Kidney epithelial cell (primary cell): ENCODE measurements at places on chromosomes 11 and 22. TPM values are rescaled to one million over a fixed set of nuclear protein-coding genes. Genes with fewer than 3 reads are reported as not detected.

Gene EWSR1
- 189 and 205 TPM in 2 replicates for total RNA-seq

DNA sequence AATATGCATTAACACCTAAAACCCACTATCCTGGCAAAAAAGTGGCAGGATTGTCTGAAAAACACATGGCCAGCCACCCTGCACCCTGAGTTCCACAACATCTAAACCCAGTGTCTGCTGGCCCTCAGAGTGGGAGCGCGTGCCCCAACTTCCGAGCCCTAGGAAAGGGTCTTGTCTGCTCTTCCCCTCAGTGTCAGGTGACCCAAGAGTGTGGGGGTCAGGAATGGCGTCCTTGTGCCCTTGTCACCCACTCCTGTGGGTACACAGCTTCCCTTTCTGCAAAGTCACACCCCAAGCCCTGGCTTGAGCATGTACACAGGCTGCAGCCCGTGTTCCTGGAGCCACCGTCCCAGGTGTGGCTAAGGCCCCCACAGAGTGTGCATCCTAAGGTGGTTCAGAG, 67.6 kb downstream of the CDKN1C start:
- DNase-seq = no peak

GRCh38 chr11:92204731-92205130, 19.9 kb upstream of the FAT3 start:
- no peak for DNase-seq

DNA sequence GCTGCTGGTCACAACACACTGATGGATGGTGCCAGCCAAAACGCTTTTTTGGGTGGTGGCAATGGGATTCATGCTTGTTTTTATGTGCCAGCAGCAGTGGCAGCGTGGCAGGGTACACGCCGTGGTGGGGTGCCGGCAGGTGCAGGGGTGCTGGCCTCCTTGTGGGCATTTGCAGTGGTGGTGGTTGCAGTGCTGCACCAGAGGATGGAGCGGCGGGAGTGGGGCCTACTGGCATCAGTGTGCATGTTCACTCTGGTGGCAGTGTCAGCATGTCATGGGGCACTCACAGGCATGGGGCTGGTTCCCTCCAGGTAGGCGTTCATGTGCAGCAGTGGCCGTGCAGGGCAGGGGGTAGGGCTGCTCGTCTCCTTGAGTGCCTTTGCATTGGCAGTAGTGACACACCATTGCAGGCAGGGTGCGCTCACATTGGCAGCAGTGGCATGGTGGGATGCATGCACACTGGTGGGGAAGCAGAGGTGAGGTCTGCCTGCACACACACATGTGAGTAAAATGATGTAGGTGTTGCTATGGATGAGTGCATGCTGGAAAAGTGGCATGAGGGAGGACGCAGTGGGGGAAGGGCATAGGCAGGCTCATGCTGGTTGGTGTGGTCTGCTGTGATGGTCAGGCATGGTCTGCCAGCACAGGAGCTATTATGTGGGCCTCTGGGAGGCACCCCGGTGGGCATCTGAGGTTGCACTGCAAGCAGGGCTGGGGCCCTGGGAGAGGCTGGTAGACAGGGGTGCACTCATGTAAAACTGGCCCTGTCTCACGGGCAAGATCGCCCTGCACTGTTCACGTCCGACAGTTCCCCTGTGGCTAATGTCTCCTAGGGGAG, 29.9 kb downstream of the CCDC15 start:
- DNase-seq = no peak

Gene ARHGAP8
- total RNA-seq = 22.6 and 22.9 TPM in 2 replicates

GRCh38 chr11:32115446-32115845, 24.6 kb downstream of the RCN1 start:
- no peak for DNase-seq

DNA sequence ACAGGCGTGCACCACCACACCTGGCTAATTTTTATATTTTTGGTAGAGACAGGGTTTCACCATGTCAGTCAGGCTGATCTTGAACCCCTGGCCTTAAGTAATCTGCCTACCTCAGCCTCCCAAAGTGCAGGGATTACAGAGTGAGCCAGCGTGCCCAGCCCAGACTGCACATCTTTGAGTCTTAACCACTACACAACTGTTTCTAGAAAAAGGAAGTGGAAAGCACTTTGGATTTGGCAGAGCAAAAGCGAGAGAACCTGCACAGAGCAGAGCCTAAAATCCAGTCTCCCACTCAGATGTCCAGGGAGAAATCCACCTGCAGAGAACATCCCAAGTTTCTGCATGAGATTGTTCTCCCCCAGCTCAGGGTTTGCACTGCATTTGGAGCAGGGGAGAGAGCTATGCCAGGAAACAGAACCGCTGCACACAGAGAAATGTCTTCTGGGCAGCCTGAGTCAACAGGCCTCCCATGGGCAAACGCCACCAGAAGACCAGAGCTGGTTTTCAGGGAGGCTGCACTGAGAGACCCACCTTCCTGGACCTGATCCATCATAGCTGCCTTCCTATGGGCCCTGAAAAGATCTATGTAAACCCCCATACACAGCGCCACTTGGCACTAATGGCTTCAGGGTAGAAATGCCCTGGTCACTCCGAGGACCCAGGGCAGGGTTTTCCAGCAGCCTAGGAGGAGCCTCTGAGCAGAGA, 54.0 kb downstream of the RPUSD4 start:
- DNase-seq = no peak

Gene STK33
- 14.9 and 15.7 TPM in 2 replicates for total RNA-seq

GRCh38 chr22:39658806-39659463, 88.4 kb downstream of the CACNA1I start:
- DNase-seq = no peak

DNA sequence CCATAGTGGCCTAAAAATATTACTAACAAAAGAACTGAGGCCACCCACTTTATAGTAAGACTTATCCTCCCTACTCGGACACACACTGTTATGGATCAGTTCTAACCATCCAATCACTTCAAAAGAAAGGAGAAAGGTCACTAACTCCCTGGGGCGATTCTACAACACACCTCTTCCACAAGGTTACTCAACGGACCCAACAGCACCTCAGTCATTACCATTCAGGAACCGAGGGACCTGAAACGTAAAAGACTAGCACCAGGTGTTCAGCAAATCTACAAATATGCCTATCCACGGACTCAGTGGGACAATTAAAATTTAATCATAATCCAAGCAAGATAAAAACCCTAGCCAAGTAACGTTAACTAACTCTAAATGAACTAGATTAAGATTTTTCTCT, 1.6 kb downstream of the HNRNPUL2 start:
- DNase-seq = no peak

Gene GRAMD4
- 23.8 and 30.4 TPM in 2 replicates for total RNA-seq

- DNase-seq = no peak
Observed at GRCh38 chr11:118618115-118618990, 10.9 kb downstream of the PHLDB1 start.

DNA sequence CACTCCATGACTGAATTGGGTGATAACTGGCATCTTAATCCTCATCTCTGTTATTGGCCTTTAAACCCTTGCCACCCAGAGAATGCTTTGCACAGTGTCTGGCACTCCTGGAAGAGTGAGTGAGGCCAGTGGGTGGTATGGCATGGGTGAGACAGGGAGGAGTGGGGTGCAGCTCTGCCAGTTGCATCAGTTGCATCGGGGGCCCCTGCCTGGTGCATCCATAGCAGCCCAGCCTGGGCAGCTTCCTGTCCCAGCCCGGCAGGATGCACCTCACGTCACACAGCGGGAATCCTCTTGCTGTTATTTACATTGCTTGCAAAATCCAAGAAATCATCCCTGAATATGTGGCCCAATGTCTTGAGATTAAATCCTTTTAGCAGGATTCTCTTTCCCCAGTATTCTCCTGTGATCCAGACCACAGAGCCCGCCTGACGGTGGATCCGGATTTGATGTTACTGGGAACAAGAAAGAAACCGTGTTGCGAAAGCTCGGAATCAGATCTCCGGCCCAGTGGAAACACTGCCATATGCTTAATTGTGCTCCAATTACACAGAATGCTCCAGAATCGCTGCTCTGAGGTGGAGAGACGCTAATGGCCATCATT, 37.6 kb upstream of the MN1 start:
- no peak for DNase-seq

Gene SCUBE2
- 0.89 and 1.3 TPM in 2 replicates for total RNA-seq

DNA sequence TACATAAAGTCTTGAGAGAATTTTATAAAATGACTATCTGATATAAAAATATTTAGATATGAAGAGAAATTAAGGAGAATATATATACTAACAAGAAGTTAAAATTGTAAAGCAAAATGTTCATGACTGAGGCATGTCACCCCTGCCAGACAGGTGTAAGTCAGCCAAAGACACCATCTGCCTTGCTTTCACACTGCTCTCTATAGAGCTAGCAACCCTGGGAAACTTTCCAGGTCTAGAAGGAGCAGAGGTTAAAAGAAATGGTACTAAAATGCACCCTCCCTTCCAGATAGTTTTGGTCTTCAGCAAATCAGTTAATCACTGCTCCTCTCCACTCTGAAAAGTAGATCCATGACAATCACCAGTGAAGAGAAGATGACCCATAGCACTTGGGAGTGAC, 16.5 kb downstream of the PPP2R1B start:
- DNase-seq = no peak

Gene PIWIL4
- 1.8 and 3.7 TPM in 2 replicates for total RNA-seq

Gene MED15
- total RNA-seq = 74.3 and 79.8 TPM in 2 replicates

DNA sequence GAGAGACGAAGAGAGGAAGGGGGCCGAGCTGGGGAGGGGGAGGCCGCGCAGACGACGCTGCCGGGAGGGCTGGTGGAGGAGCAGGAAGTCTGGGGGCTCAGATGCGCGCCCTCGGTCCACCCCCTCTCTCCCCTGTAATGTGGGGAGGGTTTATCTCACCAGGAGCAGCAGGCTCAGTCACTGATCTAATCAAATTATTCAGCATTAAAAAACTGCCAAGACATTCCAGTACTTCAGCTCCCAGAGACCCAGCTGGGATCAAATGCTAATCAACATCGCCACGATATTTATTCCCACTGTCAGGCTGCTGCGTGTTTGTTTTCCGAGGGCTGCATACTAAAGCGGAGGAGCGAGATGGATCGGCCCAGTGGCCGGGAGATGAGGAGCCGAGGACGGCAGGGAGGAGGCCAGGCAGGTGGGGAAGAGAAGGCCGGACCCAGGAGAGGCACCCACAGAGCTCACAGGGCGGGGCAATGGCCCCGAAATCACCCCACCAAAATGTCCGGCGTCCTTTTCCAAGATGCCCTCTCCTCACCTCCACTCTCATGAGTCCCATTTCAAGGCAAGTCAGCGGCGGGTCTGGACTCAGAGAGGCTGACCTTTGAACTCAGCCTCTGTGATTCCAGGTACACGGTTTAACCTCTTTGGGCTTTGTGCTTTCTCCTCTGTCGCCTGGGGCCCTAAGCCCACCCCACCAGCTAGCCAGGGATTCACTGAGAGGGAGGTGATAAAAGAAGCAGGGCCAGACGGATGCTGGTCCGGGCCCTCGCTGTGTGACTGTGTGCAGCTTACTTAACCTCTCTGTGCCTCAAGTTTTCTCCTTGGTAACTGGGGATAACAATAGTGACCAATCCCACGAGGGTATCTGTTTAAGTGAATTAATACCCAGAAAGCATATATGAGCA, 502.1 kb downstream of the MN1 start:
- no peak for DNase-seq

Gene BACE1
- 13.6 and 17.2 TPM in 2 replicates for total RNA-seq

Gene OR2AT4
- not detected in 2 replicates for total RNA-seq

Gene RASL10A
- 0.33 TPM in 1 of 2 replicates, not detected in the other for total RNA-seq

DNA sequence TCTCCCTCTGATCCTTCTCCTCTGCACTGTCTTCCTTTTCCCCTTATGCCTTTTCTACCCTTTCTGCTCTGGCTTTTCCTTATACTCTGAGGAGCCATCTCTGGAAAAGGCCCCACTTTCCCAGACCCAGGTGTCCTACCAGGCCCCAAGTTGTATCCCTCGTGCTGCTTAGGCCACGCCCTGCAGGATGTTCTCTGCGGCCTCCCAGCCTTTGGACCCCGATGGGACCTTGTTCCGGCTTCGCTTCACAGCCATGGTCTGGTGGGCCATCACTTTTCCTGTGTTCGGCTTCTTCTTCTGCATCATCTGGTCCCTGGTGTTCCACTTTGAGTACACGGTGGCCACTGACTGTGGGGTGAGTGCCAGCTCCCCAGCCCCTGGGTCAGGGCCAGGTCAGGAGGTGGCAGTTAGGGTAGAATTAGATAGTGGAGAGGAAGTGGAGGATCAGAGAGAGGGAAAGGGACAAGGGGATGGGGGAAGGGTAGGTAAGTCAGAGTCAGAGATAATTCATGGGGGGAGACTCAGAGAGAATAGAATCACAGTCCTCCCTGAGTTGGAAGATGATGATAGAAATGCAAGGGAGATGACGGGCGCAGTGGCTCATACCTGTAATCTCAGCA, 8.9 kb downstream of the PGAP2 start:
- no peak for DNase-seq

- no peak for DNase-seq
Observed at GRCh38 chr11:112302226-112302868, 41.7 kb upstream of the PLET1 start.

- no peak for DNase-seq
Observed at GRCh38 chr11:114039551-114039950, 20.0 kb upstream of the ZBTB16 start.

Gene SLC17A6
- total RNA-seq = not detected in 2 replicates

DNA sequence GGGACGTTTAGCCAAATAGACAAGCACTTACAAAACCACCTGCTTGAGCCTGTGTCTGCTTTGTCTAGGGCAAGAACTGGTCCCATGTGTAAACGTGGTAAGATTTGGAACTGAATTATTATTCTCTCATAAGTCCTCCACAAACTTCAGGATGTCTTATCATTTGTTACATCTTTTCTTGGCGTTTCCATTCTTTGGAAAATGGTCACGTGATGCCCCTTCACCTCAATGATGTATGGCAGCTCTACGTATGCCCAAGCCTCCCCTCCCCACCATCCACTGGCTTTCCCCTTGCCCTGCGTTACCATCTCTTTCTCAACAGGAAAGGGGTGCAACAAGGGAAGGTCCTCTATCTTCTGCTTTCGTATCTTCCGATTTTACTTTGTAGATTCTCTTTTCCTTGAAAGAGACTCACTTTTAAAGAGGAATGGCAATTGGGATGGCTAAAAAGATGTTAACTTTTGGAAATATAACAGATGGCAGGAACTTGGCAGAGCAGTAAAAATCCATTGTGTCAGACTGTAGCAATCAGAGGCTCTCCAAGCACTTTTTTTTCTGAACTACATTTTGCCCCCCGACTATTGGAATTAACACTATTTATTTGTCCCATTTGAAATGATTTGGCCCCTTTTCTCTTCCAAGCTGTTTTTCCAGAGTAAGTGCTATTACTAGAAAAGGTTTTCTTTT, 117.6 kb downstream of the FAT3 start:
- no peak for DNase-seq

GRCh38 chr11:102449651-102450570, 2.7 kb downstream of the TMEM123 start:
- no peak for DNase-seq

Gene ADAMTS15
- 3.9 and 4.2 TPM in 2 replicates for total RNA-seq

DNA sequence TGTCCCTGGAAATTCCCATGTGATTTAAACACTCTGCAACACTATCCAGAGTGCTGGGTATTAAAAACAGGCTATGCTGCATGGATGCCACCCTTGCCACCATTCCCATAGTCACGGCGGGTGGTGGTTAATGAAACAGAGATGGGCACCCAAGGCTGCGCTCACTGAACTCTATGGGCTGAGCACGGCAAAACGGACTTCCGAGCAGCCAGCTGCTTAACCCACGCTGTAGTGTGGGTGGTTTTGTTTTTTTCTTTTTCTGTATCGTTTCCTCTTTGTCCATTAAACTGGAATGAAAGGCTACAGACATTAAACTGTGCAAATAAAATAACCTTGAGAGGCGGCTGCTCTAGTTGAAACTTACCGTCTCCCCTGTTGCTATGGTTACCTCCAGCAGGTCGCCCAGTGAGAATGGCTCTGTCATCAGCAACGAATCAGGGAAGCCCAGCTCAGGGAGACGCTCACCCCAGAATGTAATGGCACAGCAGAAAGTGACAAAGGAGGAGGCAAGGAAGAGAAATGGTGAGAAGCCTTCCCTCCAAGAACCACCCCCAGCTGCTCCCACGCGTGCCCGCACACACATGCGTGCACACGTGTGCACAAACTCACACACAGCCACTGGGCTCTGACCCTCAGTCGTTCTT, 102.1 kb downstream of the C11orf91 start:
- no peak for DNase-seq
